ENCODE measurements at places on chromosomes 13 and 19.
A peak's percentile ranks its signal among the peaks of the same experiment; 100 is the strongest.

GRCh38 chr19:6412061-6412446 lies 12.6 kb downstream of the KHSRP start:
- DNase-seq, result no peak

- DNase-seq, result no peak
Measured at GRCh38 chr13:112202966-112203365, 136.0 kb downstream of the SOX1 start.

DNA sequence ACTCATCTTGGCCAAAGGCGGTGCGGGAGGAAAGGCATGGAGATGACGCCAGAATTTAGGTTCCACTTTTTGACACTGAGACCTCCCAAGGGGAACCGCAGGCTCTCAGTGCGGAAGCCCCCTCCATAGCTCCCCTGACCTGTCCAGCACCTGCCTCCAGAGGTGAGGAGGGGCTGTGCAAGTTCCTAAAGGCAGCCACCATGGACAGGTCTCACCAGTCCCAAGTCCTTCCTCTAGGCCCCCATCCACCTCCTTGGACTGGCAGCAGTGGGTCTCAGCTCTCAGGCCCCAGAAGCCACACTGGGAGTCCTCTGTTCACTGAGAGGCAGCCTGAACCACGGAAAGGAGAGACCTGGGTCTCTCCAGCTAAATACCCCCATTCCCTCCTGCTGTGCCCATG lies 31.6 kb upstream of the TSHZ3 start:
- no peak for DNase-seq

GRCh38 chr19:56841193-56841543 lies 642 bp upstream of the PEG3 start:
- DNase-seq, result no peak

DNA sequence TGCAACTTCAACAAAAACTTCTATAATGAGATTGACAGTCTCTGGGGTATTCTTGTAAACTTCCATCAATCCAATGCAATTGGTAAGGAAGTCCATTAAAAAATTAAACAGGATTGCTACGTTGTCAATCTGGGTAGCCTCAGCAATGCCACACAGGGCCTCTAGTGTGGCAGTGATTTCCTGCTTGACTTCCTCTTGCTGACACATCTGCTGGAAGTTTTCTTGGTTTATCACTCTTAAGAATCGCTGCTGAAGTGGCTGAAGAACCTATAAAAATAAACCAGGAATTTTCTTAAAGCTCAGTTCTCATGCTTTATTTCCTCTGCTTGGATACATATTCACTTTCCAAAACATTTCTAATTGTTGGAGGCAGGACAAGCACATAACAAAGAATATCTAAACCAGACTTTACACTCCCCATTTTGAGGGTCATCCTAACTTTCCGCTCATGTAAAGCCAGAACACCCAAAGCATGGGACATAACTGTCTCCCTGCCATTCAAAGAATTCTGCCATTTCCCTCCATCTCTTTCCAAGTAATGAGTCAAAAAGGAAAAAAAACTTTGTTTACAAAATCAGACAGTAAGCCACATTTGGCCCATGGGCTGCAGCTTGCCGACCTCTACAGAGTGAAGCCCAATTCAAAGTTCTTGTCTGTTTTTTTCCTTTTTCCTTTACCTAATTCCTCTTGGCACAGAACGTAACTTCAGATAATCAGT lies 23.2 kb upstream of the EEF1AKMT1 start:
- DNase-seq, result peak; percentile 68

- no peak for DNase-seq
Measured at GRCh38 chr13:110411688-110412059, 104.6 kb downstream of the COL4A2 start.

GRCh38 chr13:26344980-26345379 lies 91.1 kb downstream of the CDK8 start:
- no peak for DNase-seq

- DNase-seq, result no peak
Measured at GRCh38 chr13:41025518-41025917, 6.4 kb upstream of the ELF1 start.

GRCh38 chr19:55325172-55325571 lies at the start of gene TMEM150B:
TMEM150B (minus strand) TSS chr19:55325341; CDS start chr19:55321036, 4,305 bp downstream.
- DNase-seq, result no peak

DNA sequence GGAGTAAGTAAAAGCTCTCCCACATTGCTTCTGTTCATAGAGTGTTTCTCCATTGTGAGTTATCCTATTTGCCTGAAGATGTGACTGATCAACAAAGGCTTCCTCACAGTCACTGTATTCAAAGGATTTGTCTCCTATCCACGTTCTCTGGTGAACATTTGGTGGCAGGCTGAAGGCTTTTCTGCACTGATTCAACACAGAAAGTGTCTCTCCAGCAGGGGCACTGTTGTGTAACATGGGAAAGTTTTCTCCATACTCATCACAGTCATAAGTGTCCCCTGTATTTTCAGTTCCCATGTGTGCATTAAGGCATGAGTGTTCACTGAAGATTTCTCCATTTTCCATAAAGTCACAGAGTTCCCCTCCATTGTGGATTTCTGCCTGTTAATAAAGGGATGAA lies 17.6 kb downstream of the ZNF121 start:
- no peak for DNase-seq

DNA sequence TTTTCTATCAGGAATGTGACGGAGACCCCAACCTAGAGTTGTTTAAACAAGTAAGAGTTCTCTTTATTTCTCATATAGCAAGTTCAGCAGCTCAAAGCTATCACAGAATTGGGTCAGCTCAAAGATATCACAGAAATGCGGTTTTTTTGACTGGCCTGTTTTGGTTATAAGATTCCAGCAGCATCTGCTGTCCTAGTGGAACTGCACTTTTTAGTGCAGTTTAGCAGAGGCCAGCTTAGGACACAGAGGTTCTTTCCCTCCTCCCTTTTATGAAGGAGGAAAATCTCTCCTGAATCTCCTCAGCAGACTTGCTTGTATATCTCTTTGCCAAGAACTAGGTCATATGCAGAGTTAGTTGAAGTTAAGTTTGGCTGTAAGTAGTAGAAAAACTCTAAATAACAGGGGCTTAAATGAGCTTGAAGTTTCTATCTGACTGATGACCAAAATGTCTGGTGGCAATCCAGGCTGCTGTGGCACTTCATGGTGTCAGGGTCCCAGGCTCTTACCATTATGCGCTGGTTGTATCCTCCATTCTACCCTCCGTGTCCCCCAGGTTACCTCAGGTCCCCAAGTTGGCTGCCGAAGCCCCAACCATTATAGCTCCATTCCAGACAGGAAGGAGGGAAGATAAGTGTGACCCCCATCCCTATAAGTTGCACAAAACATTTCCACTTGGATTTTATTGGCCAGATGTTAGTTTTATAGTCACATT lies 6.6 kb downstream of the PPP2R1A start:
- DNase-seq, result no peak

GRCh38 chr19:29626386-29626785 lies 20.3 kb downstream of the POP4 start:
- DNase-seq, result no peak

GRCh38 chr13:45889590-45890243 lies 38.2 kb upstream of the SIAH3 start:
- no peak for DNase-seq

- DNase-seq, result no peak
Measured at GRCh38 chr19:5154799-5155426, 185.7 kb downstream of the PTPRS start.

DNA sequence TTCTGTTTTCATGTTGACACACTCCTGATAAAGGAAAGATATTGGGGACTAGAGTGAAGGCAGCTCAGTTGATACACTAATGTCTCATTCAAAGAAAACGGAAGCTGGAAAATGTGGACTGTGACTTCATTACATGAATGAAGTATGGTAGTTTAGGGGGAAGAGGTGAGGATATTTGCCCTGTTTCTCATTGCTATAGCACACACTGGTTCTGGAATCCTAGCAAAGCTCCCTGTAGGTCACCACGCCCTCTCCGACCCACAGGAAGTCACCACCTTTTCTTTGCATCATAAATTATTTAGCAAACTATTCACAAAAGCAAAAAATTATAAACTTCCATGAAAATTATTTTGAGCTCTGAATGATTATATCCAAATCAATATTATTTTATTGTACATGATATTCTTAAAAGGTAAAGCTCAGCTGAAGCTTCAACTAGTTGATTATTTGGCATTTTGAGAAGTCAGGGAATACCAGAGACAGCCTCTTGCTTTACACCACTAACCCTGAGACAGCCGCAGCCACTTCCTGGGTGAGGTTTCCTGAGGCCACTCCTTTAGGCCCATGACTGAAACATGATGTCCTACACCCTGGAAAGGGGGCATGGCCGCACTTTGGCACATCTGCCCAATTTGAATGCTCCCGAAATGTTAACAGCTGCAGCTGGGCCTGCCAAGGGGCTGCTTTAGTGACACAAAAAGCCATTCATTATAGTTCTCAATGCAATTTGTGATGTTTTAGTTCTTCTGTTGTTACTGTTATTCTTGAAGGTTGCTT lies 50.0 kb upstream of the WDFY2 start:
- DNase-seq, result no peak

- no peak for DNase-seq
Measured at GRCh38 chr13:57056601-57057180, 84.0 kb upstream of the PRR20A start.

- DNase-seq, result no peak
Measured at GRCh38 chr19:27860309-27860934, 1352.5 kb downstream of the UQCRFS1 start.

DNA sequence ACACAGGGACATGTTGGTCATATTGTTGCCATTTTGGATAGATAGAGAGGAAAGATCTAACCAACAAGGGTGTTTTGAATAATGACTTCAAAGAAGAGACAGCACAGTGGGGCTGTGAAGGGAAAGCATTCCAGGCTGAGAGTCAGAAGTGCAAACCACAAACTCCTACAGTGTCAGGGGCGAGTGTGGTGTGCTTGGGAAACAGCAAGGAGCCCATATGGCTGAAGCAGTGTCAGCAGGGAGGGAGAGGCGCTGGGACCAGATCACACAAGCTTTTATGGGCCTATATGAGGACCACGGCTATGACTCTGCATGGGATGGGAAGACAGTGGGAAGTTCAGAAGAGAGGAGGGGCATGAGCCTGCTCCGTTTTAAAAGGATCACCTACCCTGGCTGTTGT lies 166.4 kb downstream of the MYO16 start:
- DNase-seq, result no peak

GRCh38 chr19:46369817-46370216 lies 22.9 kb downstream of the PPP5C start:
- DNase-seq, result no peak

DNA sequence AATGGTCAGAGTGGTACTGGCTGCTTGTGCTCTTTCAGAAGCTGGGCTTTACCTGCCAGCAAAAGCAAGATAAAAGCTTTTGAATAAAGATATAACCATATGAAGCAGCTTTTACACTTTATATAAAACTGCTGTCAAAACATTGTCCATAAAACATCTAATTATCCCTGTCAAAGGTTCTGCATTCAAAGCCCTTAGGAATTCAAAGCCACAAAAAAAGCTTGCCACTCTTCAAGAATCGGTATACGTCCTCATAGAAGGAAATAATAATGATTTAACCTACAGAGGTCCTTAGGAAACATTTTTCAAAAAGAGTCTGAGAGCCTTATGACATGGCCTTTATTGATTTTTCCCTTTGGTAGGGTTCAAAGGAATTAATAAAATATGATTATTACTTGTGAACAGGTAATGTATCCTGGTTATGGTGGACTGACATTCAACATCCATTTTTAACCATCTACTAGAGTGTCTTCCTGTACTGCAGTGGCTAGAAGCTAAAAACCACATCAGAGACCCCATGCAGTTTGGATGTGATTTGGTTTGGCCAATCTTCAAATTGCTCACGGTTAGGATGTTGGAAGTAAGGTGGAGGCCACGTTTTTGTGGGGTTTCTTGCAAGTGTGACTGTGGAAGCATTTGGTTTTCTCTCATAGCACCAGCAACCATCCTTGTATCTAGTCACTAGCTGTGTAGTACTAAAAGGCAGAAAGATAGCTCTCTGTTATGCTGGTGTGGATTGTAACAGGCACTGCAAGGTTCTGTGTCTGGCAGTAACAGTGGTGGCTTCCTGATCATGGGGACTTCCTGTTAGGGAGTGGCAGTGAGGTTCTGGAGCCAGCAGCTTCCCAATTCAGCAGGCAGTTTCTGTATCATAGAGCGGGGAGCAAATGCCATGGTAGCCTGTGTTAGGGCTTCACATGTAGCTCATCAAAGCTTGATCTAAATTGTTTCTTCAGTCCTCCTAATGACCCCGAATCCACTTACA lies 441.5 kb downstream of the DIAPH3 start:
- no peak for DNase-seq

- no peak for DNase-seq
Measured at GRCh38 chr19:49908480-49909420, 12.1 kb upstream of the IL4I1 start.

DNA sequence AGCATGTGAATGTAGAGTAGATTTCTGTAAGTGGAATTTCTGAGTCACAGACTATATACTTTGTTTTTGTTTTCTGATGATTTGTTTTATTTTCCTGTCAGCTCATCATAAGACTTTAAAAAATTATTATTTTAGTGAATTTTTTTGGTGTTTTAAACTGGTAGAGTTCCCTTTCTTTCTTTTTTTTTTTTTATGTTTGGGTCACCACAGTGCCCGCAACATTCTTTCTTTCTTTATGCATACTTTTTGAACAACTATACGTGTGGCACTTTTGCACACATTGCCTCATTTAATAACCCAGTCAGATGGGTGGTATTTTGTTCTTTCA lies 46.0 kb downstream of the WDFY2 start:
- no peak for DNase-seq

GRCh38 chr13:98875146-98875729 lies 102.6 kb downstream of the DOCK9 start:
- DNase-seq, result no peak

DNA sequence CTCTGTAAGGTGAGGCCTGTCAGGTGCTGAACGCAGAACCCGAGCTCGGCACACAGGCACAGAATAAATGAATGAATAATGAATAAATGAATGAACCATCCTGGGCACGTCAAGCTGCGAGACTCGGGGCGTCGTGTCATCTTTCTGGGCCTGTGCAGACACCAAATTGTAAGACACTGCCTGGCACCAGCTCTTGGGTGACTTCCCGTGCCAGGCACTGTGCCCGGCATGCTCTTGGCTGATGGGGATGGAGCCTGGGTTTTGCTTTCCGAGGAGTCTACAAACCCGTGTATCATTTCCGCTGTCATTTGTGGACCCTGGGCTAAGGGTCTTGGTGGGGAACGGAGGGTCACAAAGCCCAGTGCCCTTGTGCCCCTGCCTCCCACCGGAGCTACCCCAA lies 43.9 kb downstream of the CELF5 start:
- no peak for DNase-seq

DNA sequence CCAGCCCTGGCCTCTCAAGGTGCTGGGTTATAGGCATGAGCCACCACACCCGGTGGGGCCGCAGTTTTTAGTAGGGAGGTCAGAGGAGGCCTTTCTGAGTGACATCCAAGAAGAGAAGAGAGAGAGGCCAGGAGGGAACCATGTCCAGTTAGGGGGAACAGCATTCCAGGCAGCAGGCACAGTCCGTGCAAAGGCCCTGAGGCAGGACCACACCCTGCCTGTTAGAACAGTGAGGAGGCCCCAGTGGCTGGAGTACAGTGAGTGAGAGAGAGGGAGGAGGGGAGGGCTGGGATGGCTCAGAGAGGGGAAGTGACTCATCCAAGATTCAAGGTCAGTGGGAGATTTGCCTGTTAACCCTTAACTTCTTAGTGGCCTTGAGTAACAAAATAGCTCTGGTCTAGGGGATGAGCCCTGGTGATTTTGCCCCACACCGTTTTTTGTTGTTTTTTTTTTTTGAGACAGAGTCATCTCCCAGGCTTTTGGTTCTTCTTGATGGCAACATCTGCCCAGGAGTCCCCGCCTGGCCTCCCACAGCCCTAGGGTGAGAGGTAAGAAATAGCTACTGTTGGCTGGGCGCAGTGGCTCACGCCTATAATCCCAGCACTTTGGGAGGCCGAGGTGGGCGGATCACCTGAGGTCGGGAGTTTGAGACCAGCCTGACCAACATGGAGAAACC lies 2.7 kb upstream of the PLIN3 start:
- DNase-seq, result peak; percentile 99

Measured in M059J (cell line).